Naive thymus-derived CD4-positive, alpha-beta T cell (primary cell): ENCODE measurements at places on chromosomes 12 and 14.

DNA sequence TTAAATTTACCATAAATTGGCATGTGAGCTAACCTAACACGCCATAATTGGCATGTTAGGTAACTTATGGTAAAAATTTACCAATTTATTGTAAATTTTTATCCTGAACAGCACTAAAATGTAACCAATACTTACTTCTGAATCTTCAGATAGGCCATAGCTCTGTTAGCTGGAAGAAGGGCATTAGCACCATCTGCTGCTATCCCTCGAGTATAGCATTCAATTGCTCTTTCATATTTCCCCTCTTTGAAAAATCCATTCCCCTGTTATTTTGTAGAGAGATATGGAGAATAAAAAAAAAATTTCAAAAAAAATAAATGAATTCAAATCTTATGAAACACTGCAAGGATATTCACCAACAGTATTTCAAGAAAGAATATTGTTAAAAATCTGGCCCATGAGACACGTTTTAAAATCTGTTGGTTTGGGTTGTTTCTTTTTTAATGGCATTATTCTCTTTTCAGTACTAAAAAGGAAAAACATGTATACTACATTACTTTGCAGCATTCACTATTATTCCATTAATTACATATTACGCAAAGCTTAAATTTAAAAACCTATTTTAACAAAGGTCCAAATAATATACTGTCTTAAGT, 19.1 kb downstream of the RPAP3 start:
- DNase-seq, result peak; percentile 38
- no peak overlapping the region for H3K27ac ChIP-seq
- H3K4me1 ChIP-seq, result peaks cover 3% of the 10 kb centered on the region
- peaks cover 7% of the 10 kb centered on the region for H3K36me3 ChIP-seq
- no peaks in the 10 kb centered on the region for H3K27me3 ChIP-seq

DNA sequence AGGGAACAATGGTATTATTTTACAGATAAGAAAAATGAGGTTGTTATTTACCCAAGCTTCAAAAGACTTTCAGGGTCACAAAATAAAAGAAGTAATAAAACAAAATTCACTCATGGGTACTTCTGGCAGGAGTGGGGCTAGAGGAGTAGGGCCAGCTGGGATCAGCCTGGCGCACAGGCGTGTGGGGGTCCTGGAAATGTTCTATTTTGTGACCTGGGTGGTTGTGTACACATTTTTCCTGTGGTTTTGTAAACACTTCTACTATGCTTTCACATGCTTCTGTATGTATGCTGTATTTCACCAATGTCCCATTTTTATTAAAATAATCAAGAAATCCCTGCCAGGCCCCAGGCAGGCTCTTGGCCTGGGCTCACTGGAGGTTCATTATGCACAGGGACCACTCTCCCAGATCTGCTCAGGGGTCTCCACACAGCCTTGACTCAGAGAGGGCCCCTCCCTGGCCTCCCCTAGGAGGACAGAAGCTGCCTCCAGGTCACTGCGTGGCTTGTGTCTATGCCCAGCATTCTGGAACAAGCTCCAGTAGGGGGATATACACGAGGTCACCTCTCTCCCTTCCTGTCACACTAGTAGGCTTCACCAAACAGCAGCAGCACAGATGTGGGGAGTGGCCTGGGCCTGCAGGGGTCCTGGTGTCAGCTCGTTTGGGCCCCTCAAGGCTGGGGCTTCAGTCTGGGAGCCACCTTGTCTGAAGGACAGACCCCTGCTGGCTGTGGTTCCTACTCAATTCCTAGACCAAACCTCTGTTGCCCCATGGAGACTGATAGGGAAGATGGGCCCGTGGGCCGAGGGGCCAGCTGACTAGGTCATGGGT, 37.8 kb downstream of the ANAPC7 start:
- no peak overlapping the region for H3K27ac ChIP-seq
- no peaks in the 10 kb centered on the region for H3K27me3 ChIP-seq
- H3K36me3 ChIP-seq, result no peaks in the 10 kb centered on the region
- H3K4me3 ChIP-seq, result no peak overlapping the region
- DNase-seq, result no peak

- no peaks in the 10 kb centered on the region for H3K4me1 ChIP-seq
- H3K4me3 ChIP-seq, result no peak overlapping the region
- no peak overlapping the region for H3K27ac ChIP-seq
Measured at GRCh38 chr14:52850451-52850909, 59.1 kb upstream of the GNPNAT1 start.

GRCh38 chr12:125149160-125150108, 84.2 kb downstream of the AACS start:
- no peaks in the 10 kb centered on the region for H3K4me1 ChIP-seq
- DNase-seq, result no peak
- no peaks in the 10 kb centered on the region for H3K36me3 ChIP-seq
- no peak overlapping the region for H3K4me3 ChIP-seq
- no peak overlapping the region for H3K27ac ChIP-seq

DNA sequence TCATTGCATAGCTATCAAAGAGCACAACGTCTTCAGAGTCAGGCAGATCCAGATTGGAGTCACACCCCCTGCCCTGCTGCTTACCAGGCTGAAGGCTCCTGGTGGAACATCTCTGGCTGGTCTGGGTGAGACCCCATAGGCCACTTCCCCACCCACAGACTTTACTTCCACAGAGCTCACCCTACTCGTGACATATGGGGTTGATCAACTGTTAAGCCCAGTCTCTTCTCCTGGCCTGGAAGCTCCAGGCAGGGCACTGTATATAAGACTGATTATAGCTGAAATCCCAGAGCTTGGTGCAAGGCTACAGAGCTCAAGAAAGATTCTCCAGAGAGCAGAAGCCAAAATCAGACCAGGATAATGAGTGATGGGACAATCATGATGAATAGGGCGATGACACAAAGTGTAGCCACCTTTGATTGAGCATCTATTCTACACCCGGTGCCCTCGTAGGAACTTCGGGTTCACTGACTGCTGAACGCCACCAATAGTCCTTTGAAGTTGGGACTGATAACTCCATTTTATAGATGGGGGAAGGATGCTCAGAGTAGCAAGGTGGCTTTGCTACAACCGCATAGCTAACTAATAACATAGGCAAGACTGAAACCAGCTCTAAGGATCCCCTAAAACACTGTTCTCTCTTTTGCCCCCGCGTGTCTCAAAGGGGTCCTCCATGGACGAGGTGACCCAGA, 287.8 kb downstream of the BCL11B start:
- peak overlapping the region; percentile 56 for H3K27ac ChIP-seq
- no peak for DNase-seq
- peak overlapping the region; percentile 17 for H3K4me3 ChIP-seq
- H3K27me3 ChIP-seq, result no peaks in the 10 kb centered on the region
- H3K4me1 ChIP-seq, result peaks cover 29% of the 10 kb centered on the region

GRCh38 chr14:52599974-52600373, 47.3 kb downstream of the GPR137C start:
- no peak overlapping the region for H3K4me3 ChIP-seq
- no peaks in the 10 kb centered on the region for H3K4me1 ChIP-seq
- H3K27ac ChIP-seq, result no peak overlapping the region

- no peak for DNase-seq
- no peak overlapping the region for H3K27ac ChIP-seq
- H3K4me3 ChIP-seq, result no peak overlapping the region
- no peaks in the 10 kb centered on the region for H3K27me3 ChIP-seq
- no peaks in the 10 kb centered on the region for H3K4me1 ChIP-seq
Measured at GRCh38 chr12:58288190-58288589, 346.8 kb downstream of the ATP23 start.

GRCh38 chr14:62322216-62322615, 560.0 kb downstream of the SNAPC1 start:
- H3K27ac ChIP-seq, result no peak overlapping the region
- DNase-seq, result no peak
- H3K36me3 ChIP-seq, result no peaks in the 10 kb centered on the region
- no peak overlapping the region for H3K4me3 ChIP-seq
- H3K27me3 ChIP-seq, result no peaks in the 10 kb centered on the region

- H3K4me3 ChIP-seq, result no peak overlapping the region
- peaks cover 21% of the 10 kb centered on the region for H3K4me1 ChIP-seq
- H3K27me3 ChIP-seq, result no peaks in the 10 kb centered on the region
- no peak overlapping the region for H3K27ac ChIP-seq
Measured at GRCh38 chr12:6228535-6229223, 28.5 kb downstream of the CD9 start.

DNA sequence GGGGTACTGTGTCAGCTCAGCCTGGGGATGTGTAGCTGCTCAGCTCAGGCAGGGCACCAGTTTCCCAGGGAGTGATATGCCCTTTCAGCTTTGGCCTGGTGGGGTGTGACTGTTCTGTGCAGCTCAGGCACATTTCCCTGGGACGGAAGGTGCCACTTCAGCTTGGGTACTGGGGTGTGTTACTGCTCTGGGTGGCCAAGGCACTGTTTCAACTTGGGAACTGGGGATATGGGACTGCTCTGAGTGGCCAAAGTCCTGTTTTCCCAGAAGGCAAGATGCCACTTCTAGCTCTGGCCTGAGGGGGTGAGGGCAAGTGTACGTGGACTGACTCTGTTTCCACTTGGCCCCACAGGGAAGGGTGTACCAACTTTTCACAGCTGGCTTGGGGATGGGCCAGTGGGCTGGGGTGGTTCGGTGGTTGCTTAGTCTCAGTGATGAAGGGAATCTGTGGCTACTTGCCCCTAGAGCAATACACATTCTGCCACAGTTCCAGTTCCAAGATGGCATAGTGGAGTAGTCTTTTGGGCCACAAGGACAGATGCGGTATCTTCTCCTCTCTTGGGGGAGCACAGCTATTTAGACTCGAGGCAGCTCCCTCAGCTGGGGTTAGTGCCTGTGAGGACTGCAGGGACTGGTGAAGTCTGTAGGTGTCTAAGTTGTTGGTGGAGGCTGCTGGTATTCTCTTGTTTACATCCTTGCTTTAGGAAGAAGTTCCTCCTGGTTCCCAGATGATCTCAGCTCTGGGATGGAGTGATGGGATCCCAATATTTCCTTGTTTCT, 26.4 kb downstream of the TBC1D15 start:
- H3K36me3 ChIP-seq, result peaks cover 13% of the 10 kb centered on the region
- no peak for DNase-seq
- no peak overlapping the region for H3K27ac ChIP-seq
- peaks cover 6% of the 10 kb centered on the region for H3K4me1 ChIP-seq

DNA sequence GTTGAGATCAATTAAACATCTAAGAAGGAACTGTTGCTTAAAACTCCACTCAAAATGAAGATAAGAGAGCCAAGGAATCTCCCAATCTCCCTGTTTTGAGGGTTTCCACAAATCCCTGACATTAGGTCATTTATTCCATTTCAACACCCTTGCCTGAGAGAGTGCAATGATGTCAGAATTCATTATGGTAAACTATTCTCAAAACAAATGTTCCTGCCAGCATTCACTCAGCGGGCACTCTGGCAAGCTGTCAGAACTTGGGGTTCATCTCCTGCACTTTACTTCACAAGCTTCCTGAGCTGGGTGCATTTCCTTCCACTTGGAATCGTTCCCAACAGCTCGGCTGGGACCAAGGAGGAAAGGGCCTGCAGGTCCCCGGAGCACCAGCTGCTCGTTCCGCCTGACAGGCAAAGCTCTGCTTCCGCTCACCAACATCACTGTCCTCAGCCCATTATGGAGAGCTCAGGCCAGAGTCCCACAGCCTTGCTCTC, 117.8 kb downstream of the TTC7B start:
- H3K36me3 ChIP-seq, result no peaks in the 10 kb centered on the region
- H3K27me3 ChIP-seq, result no peaks in the 10 kb centered on the region
- no peak overlapping the region for H3K27ac ChIP-seq
- no peak overlapping the region for H3K4me3 ChIP-seq

DNA sequence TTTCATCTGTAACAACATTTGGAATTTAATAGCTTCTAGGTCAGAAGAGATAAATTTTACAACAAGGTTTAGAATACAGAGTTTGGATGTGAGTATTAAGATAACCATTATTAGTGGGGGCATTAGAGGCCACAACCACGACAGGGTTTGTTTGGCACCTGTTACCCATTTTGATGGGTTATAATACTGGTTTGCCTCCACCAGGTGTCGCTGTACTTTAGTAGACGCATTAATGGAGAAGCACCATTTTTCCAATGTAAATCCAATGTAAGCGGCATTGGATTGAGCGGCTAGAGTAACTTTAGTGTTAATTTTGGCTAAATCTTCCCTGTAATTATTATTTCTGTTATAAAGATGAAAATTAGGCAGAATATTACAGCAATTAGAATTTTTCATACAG, 136.2 kb downstream of the SLCO1B3 start:
- H3K27me3 ChIP-seq, result no peaks in the 10 kb centered on the region
- H3K36me3 ChIP-seq, result no peaks in the 10 kb centered on the region
- H3K4me3 ChIP-seq, result no peak overlapping the region
- H3K27ac ChIP-seq, result no peak overlapping the region
- no peaks in the 10 kb centered on the region for H3K4me1 ChIP-seq

GRCh38 chr14:34222867-34223266, 239.2 kb downstream of the SPTSSA start:
- H3K4me3 ChIP-seq, result no peak overlapping the region
- no peaks in the 10 kb centered on the region for H3K36me3 ChIP-seq
- H3K27ac ChIP-seq, result no peak overlapping the region
- H3K4me1 ChIP-seq, result no peaks in the 10 kb centered on the region

- H3K27ac ChIP-seq, result no peak overlapping the region
- DNase-seq, result no peak
- H3K27me3 ChIP-seq, result no peaks in the 10 kb centered on the region
Measured at GRCh38 chr14:28754209-28754985, 12.2 kb upstream of the FOXG1 start.

GRCh38 chr12:26298785-26299621, 103.6 kb downstream of the SSPN start:
- no peaks in the 10 kb centered on the region for H3K36me3 ChIP-seq
- H3K27ac ChIP-seq, result no peak overlapping the region
- H3K4me1 ChIP-seq, result no peaks in the 10 kb centered on the region
- no peak for DNase-seq
